ENCODE measurements at places on chromosomes 1 and 21. TPM values are rescaled to one million over a fixed set of nuclear protein-coding genes. Genes with fewer than 3 reads are reported as not detected.

SMAP2 gene
- 9.3 TPM for total RNA-seq

OR2AK2 gene
- total RNA-seq = not detected

MT1HL1 gene
- not detected for total RNA-seq

NECTIN4 gene
- total RNA-seq = under 0.01 TPM

MANEAL gene
- total RNA-seq = 0.81 TPM

OR14A16 gene
- total RNA-seq = not detected

SLC22A15 gene
- total RNA-seq = 3.0 TPM

KIF26B gene
- total RNA-seq = 2.6 TPM

IL12RB2 gene
- total RNA-seq = 0.33 TPM

AK5 gene
- 8.0 TPM for total RNA-seq

TPTE gene
- total RNA-seq = not detected

SPRR2G gene
- not detected for total RNA-seq

All from mesangial cell (primary cell).